ENCODE measurements at places on chromosomes 7 and 10. TPM values are rescaled to one million over a fixed set of nuclear protein-coding genes. Genes with fewer than 3 reads are reported as not detected.

- no peaks in the 10 kb centered on the region for H3K4me1 ChIP-seq
- H3K27ac ChIP-seq, result no peak overlapping the region
- no peak overlapping the region for H3K4me3 ChIP-seq
- peaks cover 3% of the 10 kb centered on the region for H3K27me3 ChIP-seq
- no peaks in the 10 kb centered on the region for H3K36me3 ChIP-seq
- DNase-seq, result no peak
Observed at GRCh38 chr7:41869997-41870396, 167.1 kb upstream of the INHBA start.

- no peak overlapping the region for H3K27ac ChIP-seq
- no peak overlapping the region for H3K4me3 ChIP-seq
- peaks cover 23% of the 10 kb centered on the region for H3K36me3 ChIP-seq
- no peak for DNase-seq
- H3K27me3 ChIP-seq, result no peaks in the 10 kb centered on the region
Observed at GRCh38 chr10:792792-793100, 103.3 kb upstream of the DIP2C start.

DNA sequence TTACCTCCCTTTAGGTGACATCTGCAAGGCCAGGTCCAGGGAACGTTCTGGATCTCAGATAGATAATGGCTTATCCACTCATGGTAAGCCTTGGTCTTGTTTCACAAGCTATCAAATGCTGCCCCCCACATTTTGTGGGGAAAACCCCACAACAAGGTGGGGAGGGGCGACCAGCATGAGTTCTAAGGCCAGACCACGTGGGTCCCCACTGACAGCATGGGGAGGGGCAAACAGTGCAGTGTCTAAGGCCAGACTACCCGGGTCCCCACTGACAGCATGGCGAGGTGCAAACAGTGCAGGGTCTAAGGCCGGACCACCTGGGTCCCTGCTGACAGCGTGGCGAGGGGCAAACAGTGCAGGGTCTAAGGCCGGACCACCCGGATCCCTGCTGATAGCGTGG, 102.8 kb downstream of the DIP2C start:
- H3K4me3 ChIP-seq, result no peak overlapping the region
- H3K27ac ChIP-seq, result no peak overlapping the region
- DNase-seq, result no peak
- H3K27me3 ChIP-seq, result no peaks in the 10 kb centered on the region
- peaks cover 31% of the 10 kb centered on the region for H3K4me1 ChIP-seq

DNA sequence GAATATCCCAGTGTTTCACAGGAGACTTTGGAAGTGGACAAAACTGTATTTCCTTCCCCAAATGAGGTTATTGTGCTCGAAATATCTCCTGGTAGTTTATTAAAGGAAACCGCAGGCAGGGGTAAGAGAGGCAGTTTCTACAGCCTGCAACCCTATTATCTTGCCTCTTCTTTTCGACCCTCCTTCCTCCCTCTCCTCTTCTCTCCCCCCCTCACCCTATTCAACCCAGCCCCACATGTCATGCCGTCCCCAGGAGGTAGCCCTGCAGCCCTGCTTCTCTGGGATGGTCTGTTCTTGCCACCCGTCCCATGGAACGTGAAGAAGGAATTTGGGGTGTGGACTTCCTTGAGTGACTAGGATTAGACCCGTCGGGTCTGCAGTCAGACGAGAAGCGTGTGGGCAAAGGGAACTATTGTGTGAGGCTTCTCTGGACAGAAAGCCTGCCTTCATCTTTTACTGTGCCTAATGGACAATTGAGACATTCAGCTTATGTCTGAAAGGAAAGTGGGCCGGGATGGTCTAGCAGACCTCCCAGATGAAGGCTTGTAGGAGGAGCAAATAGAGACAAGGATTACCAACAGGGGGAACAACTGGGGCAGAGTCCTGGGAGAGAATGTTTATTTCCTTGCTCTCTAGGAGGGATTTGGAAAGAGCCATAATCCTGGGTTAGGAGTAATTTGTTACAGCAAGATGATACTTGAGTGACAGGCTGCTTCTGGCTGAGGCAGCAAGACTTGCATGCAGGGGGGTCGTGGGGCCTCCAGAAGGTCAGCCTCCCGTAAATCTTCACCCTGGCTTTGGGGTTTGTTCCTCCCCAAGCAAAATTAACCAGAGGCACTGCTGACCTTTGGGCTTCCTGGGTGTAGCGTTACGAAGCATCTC, 77.8 kb downstream of the TCF7L2 start:
- peaks cover 36% of the 10 kb centered on the region for H3K4me1 ChIP-seq
- DNase-seq, result no peak
- H3K36me3 ChIP-seq, result peaks cover 12% of the 10 kb centered on the region
- H3K27ac ChIP-seq, result peak overlapping the region; percentile 67

The NAT16 gene
- total RNA-seq, result not detected

Data from progenitor cell of endocrine pancreas (in vitro differentiated cells).